Iris pigment epithelial cell (primary cell): ENCODE measurements at places on chromosomes 1 and 21.

GRCh38 chr1:228781161-228781808, 46.0 kb downstream of the RHOU start:
- DNase-seq, result peak; percentile 41

- DNase-seq, result peak; percentile 51
Observed at GRCh38 chr1:151267760-151268159, 13.2 kb downstream of the PSMD4 start.

DNA sequence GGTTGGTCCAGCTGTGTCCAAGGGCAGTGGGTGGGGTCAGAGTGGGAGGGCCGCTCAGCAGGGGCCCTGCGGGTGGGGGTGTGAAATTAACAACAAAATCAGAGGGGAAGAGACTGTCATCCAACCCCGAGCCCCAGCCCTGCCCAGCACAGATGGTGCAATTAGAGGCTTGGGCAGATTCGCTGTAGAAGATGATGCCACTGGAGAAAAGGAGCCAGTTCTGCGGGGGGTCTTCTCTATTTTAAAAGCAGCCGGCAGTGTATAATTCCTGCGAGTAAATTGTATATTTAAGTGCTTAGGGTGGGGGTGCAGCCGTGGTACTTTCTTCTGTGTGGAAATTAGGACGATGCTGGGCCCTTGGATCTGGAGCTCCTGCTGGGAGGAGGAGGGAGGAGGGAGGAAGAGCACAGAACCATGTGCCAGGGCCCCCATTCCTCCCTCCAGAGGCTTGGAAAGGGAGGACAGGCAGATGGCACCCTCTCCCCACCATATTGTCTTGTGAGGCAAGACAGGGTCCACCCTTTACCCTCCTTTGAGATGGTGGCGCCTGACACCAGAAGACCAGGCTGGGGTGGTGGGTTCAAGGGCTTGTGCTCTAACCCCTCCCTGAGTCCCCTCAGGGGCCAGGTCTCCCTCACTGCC, 89.2 kb downstream of the ACTL8 start:
- DNase-seq, result no peak

GRCh38 chr1:85166351-85166750, 34.5 kb downstream of the SYDE2 start:
- DNase-seq, result no peak
